ENCODE measurements at places on chromosomes 1 and 21. TPM values are rescaled to one million over a fixed set of nuclear protein-coding genes. Genes with fewer than 3 reads are reported as not detected.

- DNase-seq = no peak
Measured at GRCh38 chr21:14559102-14559501, 13.0 kb upstream of the SAMSN1 start.

GRCh38 chr21:42356650-42357049 lies 5.9 kb upstream of the TFF2 start:
- no peak for DNase-seq

The FAM167B gene
- total RNA-seq = not detected

The SIPA1L2 gene
- 5.3 TPM for total RNA-seq

The LCE1F gene
- not detected for total RNA-seq

Measured in activated T-cell treated with anti-CD3 and anti-CD28 coated beads, Interleukin-2, amount 50 U/mL, for 4 hours (primary cell).